ENCODE measurements at places on chromosomes 11 and 22.

DNA sequence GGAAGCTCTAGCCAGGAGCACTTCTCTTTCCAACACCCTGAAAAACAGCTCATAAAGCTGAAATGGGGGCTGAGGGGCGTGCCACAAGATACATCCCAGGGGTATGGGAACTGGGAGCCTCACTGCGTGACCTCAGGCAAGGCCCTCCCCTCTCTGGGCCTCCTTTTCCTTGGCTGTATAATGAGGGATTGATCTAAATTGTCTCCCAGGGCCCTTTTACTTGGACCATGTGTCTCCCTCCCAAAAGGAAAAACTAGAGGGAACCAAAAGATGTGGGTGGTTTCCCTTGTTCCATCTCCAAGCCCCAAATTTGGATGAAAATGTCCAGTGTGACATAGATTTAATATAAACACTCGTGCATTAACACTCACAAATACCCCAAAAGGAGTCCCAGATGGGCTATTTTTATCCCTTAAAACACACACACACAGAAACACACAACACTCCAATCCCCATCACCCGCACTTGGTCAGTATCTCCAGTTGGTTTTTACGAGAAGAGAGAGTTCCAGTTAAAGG, 25.9 kb upstream of the SMTN start:
- no peak for DNase-seq

DNA sequence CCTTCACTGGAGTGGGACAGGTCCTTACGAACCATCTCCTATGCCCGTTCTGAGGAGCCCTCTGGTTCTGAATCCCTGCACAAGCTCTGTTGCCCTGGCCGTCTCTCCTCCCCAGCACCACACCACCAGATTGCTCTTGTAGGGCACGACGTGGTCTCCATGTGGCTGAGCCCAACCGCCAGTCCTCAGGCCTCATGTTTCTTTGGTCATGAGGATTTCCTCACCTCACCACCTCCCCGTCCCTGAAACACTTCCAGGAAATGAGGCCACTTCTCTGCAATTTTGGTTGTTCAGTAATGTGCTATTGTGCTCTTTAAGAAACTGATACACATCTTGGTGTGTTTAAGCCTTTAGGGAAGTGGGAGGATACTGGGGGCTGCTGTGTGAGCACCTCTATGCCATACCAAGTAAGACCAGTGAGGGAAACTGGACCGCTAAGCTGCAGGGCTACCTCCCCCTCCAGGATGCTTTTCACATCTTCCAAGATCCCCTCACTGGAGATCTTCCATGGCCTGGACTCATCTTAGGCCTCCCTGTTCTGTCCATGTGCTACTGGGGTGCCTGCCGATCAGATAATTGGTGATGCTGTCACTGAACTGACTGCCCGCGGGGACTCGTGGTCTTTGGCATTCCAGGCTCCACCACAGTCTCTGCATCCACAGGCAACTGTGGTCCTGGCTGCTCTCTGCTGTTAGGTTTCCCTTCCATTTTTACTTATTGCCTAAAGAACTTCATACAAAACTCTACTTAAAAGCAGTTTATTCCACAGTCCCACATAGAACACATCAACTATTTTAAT, 21.9 kb downstream of the DRICH1 start:
- DNase-seq: no peak

DNA sequence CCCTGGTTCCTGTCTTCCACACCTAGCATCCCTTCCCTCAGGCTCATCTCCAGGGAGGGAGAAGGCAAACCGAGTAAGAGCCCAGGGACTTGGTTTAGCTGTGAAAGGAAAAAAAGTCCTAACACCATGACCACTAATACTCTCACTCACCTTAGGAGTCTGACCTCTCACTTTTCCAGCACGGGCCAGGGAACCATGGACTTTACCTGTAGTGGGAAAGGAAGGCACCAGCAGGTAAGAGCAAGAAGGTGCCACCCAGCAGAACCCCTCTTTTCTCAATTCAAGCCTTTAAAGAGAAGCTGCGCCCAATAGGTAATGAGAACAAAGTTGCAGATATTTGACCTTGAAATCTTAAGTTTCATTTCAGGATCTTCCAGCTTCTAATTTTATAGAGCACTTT, 1.1 kb downstream of the FAU start:
- DNase-seq: no peak

DNA sequence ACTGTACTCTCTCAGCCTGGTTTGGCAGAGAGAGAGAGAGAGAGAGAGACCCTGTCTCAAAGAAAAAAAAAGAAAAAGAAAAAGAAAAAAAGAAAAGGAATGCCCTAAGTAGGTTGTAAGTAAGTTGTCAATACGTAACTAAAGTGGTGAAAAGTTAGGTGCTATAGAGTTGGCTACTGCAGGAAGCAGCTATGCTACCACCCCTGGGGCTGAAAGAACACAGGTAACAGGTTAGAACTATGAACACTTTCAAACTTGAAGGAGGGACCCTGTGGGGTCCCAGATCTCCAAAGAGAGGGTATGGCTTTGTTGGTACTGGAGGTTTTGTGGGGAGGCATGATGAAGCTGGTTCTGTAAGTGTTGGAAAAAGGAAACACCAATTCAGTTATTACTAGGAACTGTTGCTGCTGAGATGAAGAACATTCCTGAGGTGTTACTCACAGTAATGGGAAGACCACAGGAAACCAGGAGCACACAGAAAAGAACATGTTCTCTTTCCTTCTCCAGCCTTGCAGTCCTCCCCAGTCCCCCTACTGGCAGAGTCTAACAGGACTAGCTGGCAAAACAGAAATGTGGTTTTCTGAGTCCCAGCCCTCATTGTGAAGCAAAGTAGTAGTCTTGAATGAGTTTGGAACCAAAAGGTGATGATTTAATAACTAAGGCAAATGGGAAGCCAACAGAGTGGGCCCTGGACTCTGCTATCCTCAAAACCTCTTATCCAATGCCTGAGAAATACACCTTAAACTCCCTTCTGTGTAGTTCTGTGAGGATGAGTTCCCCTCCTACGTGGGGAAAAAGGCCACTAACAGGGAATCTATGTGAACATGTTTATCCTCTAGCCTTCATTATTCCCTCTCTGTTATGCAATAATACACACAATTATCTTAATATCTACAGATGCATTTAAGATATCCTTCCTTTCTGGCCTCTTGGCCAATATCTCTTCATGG, 427.0 kb upstream of the DDI1 start:
- no peak for DNase-seq

DNA sequence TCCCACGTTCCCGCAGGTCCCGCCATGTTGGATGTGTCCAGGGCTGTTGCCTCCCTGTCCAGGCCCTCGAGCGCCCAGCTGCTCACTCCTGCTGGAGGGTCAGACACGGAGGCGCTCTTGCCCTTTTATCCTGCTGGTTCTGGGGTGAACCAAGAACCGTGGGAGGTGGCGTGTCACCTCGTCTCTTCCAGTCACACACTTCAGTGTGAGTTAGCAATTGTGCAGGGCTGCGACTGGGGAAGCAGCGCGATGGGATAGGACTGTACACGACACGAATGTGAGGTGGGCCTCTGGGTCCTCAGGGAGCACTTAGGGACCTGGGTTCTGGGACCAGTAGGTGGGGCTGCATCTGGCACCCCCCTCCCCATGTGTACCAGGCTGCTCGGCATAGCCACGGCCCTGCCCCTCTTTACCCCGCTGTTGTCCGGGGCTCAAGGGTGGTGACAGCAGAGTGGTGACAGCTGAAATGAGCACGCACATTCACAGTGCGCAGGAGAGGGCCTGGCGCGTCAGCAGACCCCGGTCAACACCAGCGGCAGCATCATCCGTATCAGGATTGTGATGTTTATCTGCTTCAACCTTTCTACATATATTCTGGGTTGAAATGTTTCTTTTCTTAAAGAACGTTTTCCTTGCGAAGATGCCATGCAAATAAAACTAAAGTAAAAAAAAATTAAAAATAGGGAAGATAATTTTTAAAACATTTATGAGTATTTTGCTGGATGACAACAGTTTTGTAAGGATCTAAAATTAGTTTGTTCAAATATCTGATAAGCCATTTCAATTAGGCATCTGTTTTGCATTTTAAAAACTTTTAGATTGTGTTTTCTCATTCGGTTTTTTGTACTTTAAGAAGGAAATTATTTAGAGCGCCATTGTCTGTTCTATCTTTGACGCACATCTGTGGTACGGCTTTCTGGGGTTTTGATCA, 210.7 kb downstream of the TBC1D22A start:
- DNase-seq: no peak

GRCh38 chr11:57616595-57616994, 19.1 kb downstream of the SERPING1 start:
- no peak for DNase-seq

GRCh38 chr22:43377548-43377895, 34.3 kb upstream of the MPPED1 start:
- DNase-seq: peak; percentile 37

DNA sequence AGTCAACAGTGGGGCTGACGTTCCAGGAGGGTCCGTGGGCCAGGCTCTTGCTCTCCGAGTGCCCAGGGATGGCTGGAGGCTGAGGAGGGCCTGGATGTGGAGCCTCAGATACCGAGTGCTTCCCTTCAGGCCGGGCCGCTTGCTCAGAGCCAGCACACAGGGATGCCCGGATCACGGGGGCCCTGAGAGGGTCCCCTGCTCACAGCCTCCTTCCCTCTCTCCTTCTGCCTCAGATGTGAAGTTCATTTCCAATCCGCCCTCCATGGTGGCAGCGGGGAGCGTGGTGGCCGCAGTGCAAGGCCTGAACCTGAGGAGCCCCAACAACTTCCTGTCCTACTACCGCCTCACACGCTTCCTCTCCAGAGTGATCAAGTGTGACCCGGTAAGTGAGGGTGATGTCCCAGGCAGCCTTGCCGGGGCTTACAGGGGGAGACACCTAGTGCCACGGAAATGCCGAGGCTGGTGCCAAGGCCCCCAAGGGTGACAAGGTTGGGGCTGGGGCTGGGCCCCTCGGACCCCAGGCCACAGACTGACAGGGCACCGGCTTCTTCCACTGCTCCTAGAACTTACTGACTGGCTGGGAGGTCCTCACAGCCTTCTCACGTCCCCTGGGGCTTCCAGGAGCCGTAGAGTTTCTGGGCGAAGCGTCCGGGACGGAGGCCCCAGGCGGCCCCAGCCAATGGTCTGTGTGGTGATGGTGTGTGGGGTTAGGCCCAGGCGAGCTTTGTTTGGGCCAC, 7.0 kb downstream of the CCND1 start:
- DNase-seq: peak; percentile 49

GRCh38 chr22:41383085-41383484, 1.3 kb downstream of the TEF start:
- DNase-seq: no peak

DNA sequence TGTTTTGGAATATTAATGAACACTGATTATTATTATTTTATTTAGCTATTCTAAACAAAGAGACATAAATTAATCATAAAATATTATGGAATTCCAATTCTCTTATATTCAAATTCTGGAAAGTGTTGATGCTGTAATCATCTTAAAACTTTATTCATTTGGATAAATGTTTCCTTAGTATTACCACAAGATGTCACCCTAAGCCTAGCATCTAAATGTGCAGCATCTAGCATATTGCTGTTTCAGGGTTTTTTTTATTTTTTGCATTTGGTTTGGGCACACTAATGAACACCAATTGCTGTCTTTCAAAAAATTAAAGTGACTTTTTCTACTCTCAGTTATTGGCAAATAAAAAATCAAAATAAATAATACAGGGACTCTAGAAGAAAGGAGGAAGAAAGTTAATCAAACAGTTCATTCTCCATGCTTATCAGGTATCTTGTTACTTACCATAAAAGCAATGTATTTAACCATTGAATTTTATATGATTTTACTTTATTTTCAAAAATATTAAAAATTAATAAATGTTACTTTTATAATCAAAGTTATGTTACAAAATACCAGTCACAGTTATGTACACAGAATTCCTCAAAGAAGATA, 31.8 kb downstream of the DLG2 start:
- peak; percentile 47 for DNase-seq

GRCh38 chr11:109972181-109972715, 120.9 kb upstream of the ZC3H12C start:
- peak; percentile 77 for DNase-seq

GRCh38 chr11:57787006-57787604, 25.5 kb downstream of the CTNND1 start:
- no peak for DNase-seq

GRCh38 chr22:21902296-21903087, 35.0 kb upstream of the MAPK1 start:
- peak; percentile 83 for DNase-seq

GRCh38 chr11:94134651-94135512, 6.2 kb downstream of the PANX1 start:
- peak; percentile 26 for DNase-seq

- DNase-seq: no peak
Observed at GRCh38 chr22:48577014-48577690, 1250.5 kb downstream of the BRD1 start.

DNA sequence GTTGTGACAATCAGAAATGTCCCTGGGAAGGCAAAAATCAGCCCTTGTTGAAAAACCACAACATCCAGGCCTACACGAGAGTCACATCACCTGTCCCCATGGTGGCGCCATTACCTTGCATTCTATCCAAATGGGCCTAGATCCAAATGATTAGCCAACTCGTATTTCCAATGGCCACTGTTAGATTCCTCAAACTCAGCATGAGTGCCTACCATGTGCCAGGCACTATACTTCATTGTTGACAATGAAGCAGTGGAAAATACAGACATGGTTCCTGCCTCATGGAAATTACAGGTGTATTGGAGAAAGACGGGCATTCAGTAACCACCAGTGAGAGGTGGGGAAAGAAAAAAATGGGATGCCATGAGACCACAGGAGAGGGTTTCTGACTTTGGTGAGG, 29.8 kb upstream of the CREB3L1 start:
- peak; percentile 76 for DNase-seq

GRCh38 chr11:88203604-88204003, 28.4 kb upstream of the RAB38 start:
- no peak for DNase-seq

DNA sequence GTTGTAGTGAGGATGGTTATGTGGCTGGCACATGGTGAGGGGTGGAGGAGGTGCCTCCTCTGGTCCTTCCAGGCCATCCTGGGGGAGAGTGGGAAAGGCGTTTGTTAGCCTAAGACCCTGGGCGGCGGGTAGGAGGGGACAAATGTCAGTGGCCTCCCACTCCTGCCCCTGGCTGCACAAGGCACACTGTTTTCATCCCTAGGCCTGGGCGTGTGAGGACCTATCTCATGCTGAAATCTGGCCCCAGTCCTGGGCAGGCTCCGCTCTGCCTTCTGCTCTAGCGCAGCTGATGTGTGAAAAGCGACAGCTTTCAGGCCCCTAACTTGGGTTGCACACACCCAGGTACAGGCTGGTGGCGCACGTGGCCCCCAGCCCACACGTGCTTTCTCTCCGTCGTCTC, 32.1 kb downstream of the DAGLA start:
- DNase-seq: no peak

- peak; percentile 39 for DNase-seq
Observed at GRCh38 chr22:34847072-34847471, 218.9 kb upstream of the ISX start.

- DNase-seq: peak; percentile 61
Observed at GRCh38 chr11:35173011-35173511, 34.1 kb downstream of the CD44 start.

Data from GM12865 (cell line).